ENCODE measurements at places on chromosomes 7 and 10.

- DNase-seq, result no peak
These were observed 8.7 kb upstream of the CAMK2B start for GRCh38 chr7:44333911-44334733.

DNA sequence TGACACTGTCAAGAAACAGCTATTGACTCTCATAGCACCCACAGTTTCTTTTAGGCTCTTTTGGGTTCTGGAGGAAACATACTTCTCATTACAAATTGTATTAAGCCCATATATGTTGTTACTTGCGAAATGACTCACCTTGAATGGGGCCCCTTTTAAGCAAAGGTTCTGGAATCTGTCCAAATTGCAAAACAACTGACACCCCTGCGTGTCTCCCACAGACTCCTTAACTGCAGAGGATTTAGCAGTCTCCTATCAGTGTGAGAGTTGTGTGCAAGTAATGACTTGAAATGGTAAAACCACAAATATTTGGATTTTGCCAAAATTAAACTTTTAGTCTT is 192.3 kb downstream of the DNAJC1 start:
- no peak for DNase-seq

GRCh38 chr10:78805176-78805575 is 263.6 kb upstream of the ZMIZ1 start:
- DNase-seq, result no peak

- DNase-seq, result no peak
These were observed 110.6 kb downstream of the TCERG1L start for GRCh38 chr10:131200856-131201470.

DNA sequence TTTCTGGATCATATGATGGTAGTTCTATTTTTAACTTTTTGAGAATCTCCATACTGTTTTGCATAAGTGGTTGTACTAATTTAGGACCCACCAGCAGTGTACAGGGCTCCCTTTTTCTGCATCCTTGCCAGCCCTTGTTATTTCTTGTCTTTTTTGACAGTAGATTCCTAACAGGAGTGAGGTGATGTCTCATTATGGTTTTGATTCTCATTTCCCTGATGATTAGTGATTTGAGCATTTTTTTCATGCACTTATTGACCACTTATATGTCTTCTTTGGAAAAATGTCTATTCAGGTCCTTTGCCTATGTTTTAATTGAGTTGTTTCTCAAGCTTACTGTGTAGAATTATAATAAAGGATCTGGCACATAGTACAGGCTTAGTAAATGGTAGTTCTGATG is 238.8 kb upstream of the BMPER start:
- no peak for DNase-seq

GRCh38 chr7:46007194-46007593 is 86.1 kb upstream of the IGFBP3 start:
- no peak for DNase-seq

GRCh38 chr10:14826076-14826829 is 11.6 kb downstream of the CDNF start:
- no peak for DNase-seq

DNA sequence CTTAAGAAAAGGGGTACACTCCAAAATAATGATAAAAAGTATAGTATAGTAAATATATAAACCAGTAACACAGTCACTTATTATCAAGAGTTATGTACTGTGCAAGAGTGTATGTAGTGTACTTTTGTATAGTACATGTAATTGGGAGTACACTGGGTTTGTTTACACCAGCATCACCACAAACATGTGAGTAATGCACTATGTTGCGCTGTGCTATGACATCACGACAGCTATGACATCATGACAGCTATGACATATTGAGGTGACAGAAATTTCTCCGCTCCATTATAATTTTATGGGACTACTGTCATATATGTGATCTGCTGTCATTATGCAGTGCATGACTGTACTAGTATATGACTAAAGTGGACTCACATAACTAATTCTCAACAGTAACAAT is 84.6 kb downstream of the KMT2C start:
- no peak for DNase-seq

Data from globus pallidus (tissue), 1 donor.